ENCODE measurements at places on chromosomes 2 and 18.
A peak's percentile ranks its signal among the peaks of the same experiment; 100 is the strongest.

DNA sequence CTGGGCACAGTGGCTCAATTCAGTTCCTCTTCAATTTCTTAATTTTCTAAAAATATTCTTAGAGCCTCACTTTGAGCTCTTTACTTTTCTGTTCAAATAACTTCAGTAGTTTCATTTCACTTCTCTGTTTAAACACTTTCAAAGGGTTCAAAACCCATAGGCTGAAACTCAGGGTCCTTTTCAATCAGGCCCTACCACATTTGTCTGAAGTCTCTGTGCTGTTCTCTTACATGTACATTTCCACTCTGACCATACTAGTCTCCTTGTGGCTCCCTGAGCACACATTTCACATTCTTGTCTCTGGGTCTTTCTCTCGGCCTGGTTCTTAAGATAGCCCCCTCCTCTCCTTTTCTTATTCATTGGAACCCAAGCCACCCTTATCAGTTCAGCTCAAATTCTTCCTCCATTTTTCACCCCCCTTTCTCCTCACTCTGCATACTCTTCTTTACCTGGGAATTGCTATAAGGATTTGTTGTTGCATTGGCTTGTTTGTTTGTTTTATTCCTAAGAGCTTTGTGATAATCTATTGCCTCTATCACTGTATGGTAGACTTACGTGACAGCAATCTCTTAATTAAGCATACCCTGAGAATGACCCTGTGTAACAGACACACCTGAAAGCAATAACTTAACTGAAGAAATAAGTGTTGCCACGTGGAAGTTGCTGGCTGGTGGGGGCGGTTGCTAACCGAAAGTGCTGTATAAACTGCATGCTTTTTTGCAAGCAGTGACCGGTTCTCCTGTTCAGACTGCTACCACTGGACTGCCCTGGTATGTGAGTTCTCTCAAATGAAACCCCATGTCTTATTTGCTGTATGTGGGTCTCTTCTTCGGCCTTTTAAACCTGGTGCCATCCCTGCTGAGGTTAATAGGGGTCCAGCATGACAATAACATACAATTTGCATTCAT is 27.7 kb upstream of the ACADL start:
- no peak for DNase-seq

GRCh38 chr18:371609-371982 is 103.7 kb upstream of the THOC1 start:
- DNase-seq: no peak

DNA sequence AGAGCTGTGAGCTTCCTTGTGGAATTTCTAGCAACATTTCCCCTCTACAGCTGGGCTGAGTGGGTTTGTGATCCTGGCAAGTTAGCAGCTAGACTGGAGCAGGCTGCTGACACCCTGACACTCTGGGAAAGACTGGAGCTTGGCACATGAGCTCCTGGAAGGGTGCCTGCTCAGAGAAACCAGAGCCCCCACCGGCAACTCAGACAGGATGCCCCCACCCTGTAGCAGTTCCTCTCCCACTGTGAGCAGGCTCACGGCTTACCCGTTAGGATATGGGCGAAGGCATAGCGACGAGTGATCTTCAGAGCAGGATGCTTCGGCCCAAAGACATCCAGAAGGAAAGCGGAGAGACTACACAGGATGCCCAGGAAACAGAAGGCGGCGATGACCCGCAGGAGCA is 11.2 kb downstream of the TMEM127 start:
- no peak for DNase-seq

GRCh38 chr2:58428096-58429013 is 187.2 kb upstream of the FANCL start:
- peak; percentile 37 for DNase-seq

DNA sequence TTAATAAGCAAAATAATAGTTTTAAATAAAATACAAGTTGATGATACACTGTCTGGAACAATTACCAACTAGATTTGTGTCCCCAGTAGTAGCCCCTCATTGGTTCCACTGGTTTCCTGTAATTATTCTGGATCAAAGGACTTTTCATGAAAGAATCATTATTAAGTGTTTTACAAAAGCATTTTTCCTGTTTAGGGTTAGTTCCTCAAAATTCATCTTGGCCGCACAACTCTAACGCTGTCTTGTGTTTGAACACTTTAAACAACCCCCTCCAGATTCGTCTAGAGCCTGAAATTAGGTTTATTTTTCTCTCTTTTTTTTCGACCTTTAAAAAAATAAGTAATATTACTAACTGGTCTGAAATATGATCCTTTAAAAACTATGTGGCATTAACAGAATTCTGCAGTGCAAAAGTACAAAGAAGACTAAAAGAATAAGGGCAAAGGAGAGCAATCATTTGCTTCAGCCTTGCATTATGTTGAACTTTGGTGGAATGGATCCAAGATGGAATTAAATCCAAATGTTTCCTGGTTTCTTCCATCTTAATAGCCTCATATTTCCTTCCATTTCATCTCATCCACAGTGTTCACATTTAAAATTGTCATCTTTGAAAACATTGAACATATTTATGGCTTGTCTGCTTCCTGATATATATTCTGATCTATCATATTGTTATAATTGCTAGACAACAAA is 678.4 kb downstream of the IRS1 start:
- peak; percentile 81 for DNase-seq

GRCh38 chr2:12709207-12709522 is 7.6 kb upstream of the TRIB2 start:
- DNase-seq: no peak

- DNase-seq: no peak
These were observed 63.6 kb downstream of the EXOC6B start for GRCh38 chr2:72762276-72762675.

GRCh38 chr2:74406035-74406434 is 15.4 kb downstream of the C2orf81 start:
- DNase-seq: no peak
